ENCODE measurements at places on chromosomes 2 and 18.
A peak's percentile ranks its signal among the peaks of the same experiment; 100 is the strongest.

- no peak for DNase-seq
These were observed 13.8 kb upstream of the SLC25A52 start for GRCh38 chr18:31774477-31774785.

DNA sequence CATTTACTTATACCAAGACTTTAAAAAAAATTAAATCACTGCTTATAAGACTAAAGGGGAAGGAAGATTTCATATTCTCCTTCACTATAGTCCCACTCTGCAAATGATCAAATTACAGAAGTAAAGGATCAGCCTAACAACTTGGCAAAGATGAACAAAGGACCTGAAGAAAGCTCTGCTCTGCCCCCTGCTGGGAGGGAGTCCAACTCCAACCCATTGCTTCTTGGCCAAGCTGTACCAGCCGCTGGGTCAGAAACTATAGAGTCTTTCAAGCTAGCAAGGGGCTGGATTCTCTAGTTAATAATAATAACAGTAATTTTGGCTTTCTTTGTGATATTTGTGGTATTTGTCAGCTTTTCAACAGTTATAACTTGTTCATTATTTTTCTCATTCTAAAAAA lies 927.0 kb upstream of the CRIM1 start:
- peak; percentile 4 for DNase-seq

DNA sequence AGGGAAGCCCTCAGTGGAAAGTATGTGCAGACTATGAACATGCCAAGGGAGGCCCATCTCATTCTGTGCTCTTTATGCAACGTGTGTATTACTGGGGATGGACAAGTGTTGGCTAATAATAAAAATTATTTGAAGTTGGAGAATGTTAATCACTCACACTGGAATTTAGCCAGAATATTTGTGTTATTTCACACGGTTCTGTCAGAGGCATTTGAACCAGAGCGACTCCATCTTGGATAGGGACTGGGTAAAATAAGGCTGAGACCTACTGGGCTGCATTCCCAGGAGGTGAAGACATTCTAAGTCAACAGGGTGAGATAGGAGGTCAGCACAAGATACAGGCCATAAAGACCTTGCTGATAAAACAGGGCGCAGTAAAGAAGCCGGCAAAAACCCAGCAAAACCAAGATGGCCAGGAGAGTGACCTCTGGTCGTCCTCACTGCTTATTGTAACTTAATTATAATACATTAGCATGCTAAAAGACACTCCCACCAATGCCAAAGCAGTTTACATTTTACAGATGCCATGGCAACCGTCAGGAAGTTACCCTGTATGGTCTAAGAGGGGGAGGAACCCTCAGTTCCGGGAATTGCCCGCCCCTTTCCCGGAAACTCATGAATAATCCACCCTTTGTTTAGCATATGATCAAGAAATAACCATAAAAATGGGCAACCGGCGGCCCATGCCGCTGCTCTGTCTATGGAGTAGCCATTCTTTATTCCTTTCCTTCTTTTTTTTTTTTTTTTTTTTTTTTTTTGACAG lies 2.6 kb upstream of the FZD5 start:
- DNase-seq, result peak; percentile 40

DNA sequence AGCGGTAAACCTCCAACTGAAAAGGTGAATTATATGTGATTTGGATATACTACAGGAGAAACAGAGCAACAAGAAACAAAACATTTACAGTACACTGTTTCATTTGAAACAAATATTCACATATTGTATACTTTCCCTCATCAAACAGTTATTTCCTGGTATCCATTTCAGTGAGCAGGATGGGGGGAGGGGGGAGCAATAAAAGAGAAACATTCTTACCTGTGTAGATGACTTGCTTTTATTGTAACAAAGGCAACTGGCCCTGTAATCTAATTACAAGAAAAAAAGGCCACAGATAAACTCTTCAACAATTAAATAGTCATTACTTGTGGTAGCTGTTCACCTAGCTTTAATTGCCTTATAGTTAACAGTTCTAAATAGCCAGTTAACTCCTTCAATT lies 3.9 kb upstream of the PPP1CB start:
- DNase-seq, result no peak

DNA sequence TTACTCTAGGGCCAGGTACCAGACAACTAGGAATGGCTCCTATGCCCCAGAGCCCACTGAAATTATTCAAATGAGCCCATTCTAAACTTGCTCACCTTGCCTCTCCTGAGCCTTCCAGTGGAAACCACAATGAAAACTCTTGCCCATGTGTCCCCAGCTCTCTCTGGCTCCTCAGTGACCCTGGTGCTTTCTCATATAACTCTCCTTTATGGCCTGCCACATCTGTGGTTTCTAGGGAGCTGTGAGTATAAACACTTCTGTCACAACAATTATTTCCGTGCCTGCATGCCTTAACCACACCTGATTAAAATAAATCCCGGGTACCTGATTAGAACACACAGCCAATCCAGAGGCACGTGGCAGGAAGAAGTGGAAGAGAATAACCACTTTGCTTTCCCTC lies 333.0 kb upstream of the SPRED2 start:
- no peak for DNase-seq

- no peak for DNase-seq
These were observed 181.6 kb downstream of the CELF4 start for GRCh38 chr18:37383846-37384595.

DNA sequence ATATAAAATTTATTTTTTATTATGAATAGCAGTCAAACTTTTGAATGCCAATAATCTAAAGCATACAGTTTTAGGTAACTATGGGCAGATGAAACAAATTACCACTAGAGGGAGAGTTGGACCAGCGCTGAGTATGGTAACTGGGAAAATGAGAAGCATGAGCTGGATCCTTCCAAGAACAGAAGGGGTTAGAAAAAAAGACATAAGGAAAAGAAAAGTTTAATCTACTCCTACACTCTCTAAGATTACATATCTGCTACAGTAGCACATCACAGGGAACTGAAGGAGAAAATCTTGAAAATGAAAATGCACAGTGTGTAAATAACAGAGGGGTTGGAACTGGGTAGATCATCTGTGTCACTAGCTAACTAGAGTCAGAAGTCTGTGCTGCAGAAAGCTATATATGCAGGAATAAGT lies 15.5 kb downstream of the REG3G start:
- peak; percentile 12 for DNase-seq

DNA sequence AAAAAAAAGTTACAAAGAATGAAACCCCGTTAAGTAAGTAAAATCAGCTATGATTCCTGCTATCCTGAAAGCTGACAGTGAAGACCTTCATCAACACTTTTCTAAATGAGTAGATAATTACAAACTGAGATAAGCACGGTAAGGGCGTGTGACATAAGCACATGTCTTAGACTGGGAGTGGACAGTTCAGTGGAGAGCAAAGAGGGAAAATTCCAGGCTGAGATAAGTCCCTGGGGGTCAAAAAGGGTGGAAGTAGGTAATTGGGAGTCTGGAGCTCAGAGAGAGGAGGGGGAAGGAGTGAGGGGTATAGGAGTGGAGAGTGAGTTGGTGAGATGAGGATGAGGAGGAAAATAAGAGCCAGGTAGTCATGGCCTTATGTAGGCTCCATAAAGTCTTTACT lies 4.4 kb upstream of the IL1A start:
- DNase-seq, result no peak

DNA sequence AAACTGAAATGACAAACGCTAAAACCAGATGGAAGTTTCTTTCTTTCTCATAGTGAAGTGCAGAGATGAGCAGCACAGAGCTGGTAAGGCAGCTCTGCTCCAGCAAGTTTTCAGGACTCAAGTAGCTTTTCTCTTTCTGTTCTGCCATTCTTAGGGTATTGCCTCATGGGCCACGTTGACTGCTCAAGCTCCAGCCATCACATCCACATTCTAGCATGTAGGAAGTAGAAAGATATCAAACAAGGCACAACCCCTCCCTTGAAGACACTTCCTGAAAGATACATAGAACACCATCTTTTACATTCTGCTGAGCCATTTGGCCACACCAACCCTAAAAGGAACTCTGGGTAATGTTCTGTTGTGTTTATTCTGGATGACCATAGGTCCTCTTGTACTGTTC lies 48.5 kb upstream of the GLI2 start:
- no peak for DNase-seq

GRCh38 chr2:172100935-172101820 lies 1.5 kb downstream of the DLX2 start:
- no peak for DNase-seq

DNA sequence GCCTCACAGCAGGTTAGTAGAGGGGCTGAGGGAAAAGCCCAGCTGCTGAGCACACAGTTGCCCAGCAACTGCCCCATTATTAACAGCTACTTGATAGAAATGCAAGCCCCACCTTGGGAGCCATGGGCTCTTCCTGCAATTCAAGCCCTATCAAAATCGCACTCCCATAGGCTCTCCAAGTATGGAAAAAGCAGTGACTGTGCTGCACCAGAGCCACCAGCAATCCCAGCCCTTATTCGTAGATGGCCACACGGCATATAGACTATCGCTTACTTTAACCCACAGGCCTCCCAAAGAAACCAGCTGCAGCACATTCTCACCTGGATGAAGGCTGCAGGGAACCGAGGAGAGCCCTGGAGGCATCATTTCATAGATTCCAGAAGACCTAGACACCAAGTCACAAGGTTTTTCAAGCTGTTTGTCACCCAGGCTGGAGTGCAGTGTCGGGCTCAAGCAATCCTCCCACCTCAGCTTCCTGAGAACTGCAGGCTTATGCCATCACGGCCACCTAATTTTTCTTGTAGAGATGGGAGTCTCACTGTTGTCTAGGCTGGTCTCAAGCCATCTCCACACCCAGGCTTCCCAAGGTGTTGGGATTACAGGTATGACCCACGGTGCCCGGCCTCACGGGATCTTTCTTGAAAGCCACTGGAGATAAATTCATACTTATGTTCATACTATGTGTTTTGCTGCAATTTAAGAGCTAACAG lies 11.3 kb downstream of the NCL start:
- no peak for DNase-seq

DNA sequence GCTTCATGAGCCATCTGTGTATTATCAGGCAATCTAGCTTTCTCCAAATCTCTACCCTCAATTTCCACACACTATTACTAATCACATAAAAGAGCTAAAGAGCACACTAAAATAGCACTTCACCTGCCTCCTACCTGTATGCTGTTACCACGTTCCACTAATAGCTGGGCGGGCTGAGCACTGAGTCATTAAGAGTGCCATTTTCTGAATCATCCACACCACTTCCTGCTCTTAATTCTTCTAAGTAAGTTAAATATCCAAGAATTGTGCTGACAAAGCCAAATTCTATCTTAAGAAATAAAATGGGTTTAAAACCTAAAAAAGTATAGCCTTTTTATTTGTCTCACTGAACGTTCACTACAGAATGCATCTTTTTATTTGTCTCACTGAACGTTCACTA lies 35.7 kb downstream of the NOL10 start:
- no peak for DNase-seq

- DNase-seq, result no peak
These were observed 80.8 kb downstream of the FMNL2 start for GRCh38 chr2:152415796-152416195.

DNA sequence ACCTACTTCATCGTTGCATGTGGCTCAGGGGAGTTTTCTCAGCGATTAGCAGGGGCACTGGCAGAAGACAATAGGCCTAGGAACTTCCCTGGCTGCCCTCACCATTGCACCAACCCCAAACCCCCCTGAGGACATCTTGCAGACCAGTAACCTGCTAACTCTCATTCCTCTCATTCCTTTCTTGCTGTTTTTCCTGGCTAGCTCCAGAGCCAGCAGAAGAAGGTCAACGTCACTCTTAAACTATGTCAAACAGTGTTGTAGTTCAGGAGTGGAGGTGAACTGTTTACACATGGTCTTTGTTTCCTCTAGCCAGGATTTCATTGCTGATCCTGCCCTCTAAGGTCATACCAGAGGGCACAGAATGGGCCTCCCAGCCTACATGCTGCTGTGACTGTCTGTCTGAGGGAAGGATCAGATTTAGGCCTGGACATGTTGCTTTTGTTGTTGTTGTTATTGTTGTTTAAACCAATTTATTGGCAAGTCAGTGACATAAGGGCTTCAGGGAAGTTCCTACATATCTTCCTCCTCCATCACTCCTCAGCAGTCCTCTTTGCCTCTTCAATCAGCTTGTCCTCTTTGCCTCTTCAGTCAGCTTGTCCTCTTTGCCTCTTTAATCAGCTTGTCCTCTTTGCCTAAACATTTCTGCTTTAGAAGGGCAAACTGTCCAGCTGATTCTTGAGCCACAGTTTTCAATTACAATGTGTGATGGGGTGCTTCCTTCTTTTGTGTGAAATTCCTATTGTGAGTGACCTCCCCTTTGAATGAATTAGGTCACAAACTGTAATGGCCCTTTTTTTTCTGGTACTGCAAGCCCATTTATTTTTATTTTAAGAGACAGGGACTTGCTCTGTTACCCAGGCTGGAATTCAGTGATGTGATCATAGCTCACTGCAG lies 471.9 kb upstream of the TNP1 start:
- DNase-seq, result no peak

DNA sequence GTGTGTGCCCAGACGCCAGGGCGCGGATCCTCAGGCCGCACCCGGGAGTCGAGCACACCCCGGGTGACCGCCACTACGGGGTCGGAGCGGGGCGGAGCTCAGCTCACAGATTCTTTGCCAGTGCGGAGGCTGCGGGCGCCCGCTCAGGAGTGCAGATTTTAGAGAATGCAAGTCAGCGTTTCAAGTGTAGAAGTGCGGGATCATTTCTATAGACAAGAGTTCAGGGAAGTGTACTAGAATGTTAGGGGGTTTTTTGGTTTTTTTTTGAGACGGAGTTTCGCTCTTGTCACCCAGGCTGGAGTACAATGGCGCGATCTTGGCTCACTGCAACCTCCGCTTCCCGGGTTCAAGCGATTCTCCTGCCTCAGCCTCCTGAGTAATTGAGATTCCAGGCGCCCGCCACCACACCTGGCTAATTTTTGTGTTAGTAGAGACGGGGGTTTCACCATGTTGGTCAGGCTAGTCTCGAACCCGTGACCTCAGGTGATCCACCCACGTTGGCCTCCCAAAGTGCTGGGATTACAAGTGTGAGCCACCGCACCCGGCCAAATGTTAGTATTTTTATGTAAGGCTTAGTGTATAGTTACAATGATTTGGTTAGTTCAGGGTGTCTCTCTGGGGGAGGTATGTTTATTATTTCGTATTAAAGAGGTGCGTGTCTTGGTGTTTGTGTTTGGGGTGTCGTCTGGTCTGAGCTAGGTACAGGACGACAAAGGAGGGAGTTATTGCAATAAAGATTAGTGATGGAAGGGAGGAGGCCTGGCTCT lies 619 bp upstream of the FAM168B start:
- DNase-seq, result no peak

GRCh38 chr18:12991821-12992179 lies 638 bp downstream of the CEP192 start:
- no peak for DNase-seq

DNA sequence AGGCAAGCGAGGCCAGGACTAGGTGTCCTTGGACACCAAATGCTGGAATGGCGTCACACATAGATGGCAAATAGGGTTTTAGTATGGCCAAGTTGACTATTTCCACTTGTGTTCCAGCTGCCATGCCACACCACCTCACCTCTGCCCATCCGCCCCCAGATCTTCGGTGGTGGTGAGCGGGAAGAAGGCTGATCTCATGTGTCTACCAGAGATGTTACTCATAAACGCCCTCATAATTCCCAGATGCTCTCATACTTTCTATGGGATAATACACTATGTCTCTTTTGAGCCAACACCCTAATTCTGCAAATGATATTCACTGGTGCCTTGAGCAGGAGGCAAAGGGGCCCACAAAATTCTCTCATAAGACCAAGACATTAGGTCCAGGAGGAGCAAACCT lies 281.1 kb upstream of the FN1 start:
- DNase-seq, result no peak
